ENCODE measurements at places on chromosomes 3 and 15.

DNA sequence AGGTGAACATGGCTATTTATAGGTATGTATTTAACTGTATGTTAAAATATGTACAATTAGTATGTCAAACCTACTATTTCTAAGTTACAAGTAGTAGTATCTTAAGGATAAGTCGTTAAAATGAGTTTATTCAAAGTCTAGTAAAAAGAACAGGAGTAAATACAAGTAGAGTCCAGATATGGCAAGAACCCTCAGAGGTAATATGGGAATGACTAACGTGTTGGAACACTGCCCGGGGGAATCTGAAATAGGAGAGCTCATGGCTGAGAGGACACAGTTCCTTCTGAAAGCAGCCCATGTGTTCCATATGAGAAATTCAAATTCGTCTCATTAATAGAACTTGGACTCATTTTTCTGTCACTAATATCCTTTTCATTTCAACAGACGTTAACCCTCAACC lies 158.8 kb downstream of the CLSTN2 start:
- DNase-seq = no peak

DNA sequence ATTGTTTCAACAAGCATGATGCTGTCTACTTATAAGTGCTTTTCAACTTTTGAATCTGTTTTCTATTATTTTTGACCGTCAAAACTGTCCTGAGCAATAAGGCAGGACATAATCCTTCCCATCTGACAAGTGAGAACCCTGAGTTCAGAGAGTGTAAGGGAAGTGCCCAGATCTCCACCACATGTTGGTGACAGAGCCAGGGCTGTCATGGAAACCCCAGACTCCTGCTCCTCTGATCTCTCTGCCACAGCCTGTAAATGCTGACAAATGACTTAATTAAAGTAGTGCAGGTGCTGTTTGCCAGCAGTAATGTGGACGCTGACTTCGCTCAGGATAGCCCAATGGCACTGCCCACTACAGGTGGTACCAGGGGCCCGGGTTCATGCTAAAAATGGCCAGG lies 40.3 kb downstream of the SPSB4 start:
- DNase-seq = no peak

DNA sequence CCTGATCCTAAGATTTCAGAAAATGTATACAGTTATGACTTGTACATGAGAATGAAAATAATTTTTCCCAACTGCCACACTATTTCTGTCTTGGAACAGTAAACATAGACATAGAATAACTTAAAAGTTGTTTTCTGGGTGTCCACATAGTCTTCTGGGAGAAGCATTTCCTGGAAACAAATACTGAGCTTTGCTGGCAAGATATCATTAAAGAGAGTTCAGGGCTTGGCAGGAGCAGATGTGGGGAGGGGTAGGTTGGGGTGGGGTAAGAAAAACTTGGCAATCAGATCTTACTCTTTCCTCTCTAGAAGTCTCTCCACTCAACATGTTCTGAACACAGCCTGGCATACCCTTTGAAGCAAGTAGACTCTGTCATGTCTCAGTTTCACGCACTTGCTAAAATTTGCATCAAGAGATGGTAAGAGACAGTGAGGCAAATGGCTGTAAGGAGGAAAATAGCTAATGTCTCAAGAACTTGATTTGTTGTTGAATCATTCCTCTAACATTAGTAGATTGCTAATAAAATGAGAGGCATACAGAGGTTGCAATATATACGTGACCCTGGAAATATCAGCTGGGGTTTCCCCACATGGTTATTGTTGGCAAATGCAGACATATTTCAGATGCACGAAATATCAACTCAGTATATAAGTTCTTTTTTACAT lies 27.3 kb upstream of the ABI3BP start:
- no peak for DNase-seq

DNA sequence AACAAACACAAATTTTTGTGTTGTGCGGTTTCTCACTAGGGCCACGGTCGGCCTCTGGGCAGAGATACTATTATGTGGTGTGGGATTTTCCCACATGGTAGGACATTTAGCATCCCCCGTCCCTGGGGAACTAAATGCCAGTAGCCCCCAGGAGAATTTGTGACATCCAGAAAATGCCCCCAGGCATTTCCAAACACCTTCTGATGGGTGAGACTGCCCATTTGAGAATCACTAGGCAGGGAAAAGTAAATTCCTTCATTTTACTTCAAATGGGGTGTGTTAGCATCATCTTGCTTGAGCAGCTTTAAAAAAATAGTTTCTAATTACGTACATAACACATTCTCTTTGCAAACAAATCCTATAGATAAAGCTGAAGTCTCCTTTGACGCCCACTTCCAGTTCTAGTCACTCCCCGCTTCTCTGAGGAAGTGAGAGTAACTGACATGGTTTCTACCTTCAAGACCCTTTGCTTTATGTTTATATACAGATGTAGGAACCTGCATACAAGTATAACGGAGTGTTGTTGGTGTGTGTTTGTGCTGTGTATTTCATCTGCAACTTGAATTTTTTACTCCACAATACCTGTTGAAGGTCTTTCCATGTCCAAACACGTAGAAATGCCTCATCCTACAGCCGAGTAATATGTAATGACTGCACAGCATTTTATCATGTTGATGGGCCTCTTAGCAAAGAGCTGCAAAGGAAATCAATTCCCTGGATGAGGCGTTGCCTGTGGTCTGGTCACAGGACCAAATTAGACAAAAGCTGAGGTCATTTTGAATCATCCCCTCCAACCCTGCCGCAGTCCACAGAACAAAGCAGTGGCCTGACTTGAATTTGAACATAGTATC lies 31.4 kb upstream of the ZBTB38 start:
- peak; percentile 53 for DNase-seq

DNA sequence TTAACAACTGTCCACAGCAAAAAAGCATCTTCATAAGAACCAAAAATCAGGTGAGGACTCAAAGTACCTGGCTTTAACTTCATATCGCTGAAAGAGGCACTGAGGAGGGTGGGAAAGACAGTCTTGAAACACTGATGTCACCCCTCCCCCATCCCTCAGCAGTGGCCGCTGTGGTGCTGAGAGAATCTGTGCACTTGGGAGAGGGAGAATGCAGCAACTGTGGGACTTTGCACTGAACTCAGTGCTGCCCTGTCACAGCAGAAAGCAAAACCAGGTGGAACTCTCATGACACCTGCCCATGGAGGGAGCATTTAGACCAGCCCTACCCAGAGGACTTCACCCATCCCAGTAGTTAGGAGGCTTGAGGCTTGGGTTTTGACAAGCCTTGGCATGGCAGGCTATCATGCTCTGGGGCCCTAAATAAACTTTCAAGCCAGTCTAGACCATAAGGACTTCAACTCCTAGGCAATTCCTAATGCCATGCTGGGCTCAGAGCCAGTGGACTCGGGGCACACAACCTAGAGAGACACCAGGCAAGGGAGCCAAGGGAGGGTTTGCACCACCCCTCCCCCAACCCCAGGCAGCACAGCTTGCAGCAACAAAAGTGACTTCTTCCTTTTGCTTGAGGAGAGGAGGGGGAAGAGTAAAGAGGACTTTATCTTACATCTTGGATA lies 6.1 kb upstream of the ZSCAN2 start:
- no peak for DNase-seq

- no peak for DNase-seq
Measured at GRCh38 chr3:45565342-45565741, 29.2 kb upstream of the LIMD1 start.

DNA sequence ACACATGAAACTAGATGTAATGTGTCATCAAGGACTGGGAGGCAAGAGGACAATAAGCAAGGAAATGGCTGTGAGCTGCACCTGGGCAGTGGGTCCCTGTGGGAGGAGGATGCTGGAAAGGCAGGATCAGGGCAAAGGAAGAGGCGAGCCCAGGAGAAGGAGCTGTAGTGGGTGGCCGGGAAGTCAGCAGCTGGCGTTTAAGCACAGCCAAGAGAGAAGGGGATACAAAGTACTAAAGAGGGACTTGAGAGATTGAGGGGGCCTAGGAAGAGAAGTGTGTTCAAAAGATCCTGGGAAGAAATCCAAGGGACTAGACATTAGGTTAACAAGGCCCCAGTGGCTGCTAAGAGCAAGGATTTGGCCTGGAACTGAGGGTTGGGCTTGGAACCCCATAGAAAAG lies 188.5 kb upstream of the SLC24A5 start:
- DNase-seq = no peak

DNA sequence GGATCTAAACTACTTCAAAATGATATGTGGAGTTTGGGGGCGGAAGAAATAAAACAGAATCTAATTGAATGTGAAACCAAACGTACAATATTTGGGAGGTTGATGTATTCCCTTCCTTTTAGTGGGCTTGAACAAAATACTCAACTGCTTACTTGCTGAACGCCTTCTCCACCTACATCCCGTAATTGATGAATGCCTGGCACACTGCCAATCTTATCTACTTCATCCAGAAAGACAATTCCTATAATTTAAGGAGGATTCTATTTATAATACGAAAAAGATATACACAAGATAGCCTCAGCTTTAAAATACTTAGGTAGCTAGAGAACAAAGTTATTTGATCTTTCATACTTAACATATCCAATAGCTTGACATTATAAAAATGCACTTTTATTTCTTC lies 23.1 kb upstream of the PDCD7 start:
- no peak for DNase-seq

- DNase-seq = no peak
Measured at GRCh38 chr15:75647370-75648155, at the start of gene SNX33. Gene SNX33 (plus strand): TSS chr15:75647912. CDS start chr15:75649103, 1,191 bp downstream.

- no peak for DNase-seq
Measured at GRCh38 chr15:71547011-71547410, 263.3 kb upstream of the NR2E3 start.

GRCh38 chr15:74235962-74236361 lies at the start of gene CCDC33:
Gene CCDC33 (plus strand): TSS chr15:74236326. CDS start chr15:74236720, 394 bp downstream.
- no peak for DNase-seq

GRCh38 chr15:61467823-61468222 lies 238.7 kb upstream of the RORA start:
- no peak for DNase-seq

GRCh38 chr3:81581966-81582599 lies 179.4 kb downstream of the GBE1 start:
- DNase-seq = peak; percentile 12

GRCh38 chr3:112774293-112774926 lies 72.3 kb downstream of the CD200R1L start:
- no peak for DNase-seq

DNA sequence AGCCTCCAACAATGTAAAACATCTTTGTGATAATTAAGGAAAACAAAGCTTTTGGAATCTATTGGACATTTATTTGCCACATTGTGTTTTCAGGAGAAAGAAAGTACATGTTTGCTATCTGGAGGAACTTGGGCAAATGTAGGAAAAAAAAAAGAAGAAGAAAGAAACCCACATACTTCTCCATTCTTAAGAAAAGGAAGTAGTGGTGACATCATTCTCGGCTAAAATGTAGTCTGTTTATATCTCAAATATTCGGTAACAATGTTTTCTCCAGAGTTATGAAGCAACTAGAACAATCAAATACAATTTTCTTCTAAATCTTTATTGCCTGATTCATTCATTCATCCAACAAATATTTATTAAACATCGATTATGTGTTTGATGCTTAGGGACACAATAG lies 2.3 kb upstream of the TGFBR2 start:
- DNase-seq = no peak

GRCh38 chr3:108223928-108224327 lies 1.7 kb upstream of the IFT57 start:
- no peak for DNase-seq

DNA sequence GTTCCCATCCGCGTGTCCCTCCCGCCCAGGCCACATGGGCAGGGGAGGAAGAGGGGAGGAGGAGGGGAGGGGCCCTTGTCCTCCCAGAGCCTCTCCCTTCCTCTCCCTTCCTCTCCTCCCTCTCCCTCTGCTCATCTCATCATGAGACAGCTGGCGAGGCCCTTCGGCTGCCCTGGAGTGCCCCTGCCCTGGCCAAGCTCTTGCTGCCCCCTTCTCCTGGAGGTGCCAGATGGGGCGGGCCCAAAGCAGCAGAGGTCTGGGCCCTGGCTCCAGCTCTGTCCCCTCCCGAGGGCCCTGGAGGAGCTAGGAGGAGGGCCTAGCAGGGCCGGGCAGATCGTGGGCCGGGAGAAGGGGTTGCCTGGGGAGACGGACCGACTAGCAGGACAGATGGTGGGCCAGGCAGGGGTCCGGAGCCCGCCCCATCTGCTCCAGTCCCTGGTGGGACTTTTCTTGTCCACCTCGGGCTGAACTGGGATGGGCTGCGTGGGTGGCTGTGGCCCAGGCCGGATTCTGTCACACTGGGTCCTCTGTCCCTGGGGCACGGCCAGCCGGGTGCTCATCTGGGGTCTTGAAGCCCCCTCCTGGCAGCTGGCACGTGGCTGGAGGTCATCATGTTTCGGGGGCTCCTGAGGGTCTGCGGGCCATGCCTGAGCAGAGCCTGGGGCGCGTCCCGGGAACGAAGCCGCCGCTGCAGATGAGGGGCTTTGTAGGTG lies 183.4 kb downstream of the GOLGA6L6 start:
- no peak for DNase-seq

DNA sequence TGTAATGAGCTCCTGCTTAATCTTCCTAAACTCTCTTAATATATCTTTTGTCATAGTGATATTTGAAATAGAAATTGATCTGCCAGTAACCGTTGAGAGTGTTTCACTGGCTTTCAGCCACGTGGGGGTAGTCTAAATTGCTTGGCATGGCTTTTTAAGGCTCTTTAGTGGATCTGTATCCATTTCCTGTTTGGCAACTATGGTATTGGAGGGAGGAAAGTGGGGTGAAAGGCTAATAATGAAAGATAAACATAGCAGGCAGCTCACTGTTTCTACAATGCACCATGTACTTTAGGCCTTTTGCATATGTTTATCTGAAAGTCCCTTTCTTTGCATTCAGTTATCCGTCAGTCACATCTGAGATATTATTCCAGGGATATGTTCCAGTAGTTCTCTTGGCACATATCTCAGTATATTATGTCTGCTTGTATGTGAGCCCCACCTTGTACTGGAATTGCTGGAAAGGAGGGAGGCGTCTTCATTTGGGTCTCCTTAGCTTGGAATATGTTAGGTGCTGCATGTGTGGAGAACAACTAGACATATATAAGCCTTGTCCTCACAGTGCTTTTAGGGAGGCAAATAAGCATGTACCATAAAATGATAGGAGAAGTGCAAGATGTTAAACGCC lies 10.8 kb downstream of the TOPAZ1 start:
- no peak for DNase-seq

DNA sequence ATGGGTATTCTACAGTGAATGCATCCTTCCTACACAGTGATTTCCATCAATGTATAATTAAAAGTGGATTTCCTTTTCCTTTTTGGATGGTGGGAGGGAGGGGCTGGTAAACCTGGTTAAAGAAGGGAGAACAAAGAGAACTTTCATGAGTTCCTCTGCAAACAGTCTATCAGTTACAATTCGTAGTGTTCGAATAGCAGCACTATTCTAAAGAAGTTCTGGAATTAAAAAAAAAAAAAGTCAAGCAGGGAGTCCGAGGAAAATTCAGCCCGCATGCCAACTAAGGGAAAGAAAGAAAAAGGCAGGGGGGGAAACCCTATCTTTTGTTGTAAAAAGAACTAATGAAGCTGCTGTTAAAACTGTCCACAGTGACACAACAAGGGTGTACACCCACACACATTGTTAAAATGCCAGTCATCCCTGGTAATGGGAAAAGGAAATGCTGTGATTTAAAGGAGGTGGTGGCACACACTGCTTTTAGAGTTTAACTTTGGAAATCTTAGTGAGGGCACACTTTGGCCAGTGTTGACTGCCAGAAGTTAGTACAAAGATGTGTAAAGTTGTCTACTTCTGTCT lies 521.2 kb downstream of the ZIC1 start:
- DNase-seq = peak; percentile 30

Measured in COLO829 (cell line).